ENCODE measurements at places on chromosomes 12 and 14.

DNA sequence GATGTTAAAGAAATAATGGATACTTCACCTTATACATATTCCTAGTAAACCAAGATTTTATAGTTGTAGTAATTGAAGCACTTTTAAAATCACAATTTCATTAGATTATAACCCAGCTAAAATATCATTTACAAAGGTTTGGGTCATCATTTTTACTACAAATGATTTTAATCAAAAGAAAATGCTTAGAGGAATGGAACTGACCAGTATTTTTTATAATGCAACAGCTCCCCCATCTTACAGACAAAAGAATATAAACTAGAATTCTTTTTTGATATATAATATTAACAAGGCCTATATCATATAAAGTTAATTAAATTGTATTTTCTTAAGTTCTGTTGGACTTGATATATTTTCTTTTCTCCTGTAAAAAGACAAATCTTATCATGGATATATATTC lies 20.4 kb upstream of the LRFN5 start:
- DNase-seq = no peak

- DNase-seq = no peak
Observed at GRCh38 chr14:55245657-55246268, 25.5 kb upstream of the FBXO34 start.

DNA sequence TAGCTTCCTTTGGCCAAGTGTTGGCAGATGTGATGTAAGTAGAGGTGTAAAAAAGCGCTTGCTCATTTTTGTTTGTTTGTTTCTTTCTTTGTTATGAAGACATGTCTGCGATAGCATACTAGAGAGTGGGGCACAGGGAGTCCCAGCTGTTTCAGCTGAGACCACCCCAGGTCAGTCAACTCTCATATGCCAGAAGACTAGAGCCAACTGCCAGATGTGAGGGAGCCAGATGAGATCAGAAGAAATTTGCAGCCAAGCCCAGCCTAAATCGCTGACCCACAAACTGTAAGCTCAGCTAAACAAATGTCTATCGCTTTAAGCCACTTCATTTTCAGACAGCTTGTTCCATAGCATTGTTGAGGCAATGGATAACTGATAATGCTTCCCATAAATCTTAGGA lies 397.1 kb downstream of the APAF1 start:
- no peak for DNase-seq

DNA sequence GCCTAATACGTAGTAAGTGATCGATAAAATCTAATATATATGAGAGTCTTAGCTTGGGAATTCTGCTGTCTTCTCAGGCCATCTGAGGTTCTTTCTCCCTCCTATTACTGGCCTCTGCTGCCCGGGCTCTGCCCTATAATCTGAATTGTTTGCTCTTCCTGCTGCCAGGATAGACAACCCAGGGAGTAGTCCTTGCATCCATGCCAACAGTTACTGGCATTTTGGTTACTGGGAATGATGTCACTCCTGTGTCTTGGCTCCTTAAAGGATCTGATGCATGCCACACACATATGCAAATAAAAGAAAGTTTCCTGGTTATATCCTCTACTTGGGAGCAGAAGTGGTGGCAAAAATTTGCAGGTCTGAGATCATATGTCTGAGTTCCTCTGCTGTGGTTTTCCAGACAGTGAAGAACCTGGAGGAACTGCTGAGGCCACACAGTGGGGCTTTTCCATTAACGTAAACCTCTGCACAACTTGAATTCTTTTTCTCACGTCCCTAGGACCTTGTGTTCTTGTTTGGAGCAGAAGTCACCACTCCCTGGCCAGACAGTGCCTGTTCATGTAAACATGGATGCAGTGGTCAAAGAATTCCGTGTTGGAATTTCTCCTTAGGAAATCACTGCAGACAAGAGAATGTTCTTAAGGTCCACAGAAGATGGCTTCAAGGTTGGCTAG lies 320.6 kb upstream of the TBX3 start:
- no peak for DNase-seq

All from substantia nigra (tissue), 51 donors.